H54 (cell line): ENCODE measurements at places on chromosomes 2 and 18.
A peak's percentile ranks its signal among the peaks of the same experiment; 100 is the strongest.

GRCh38 chr2:206886696-206887095, 52.6 kb upstream of the CPO start:
- no peak for DNase-seq

GRCh38 chr2:217098435-217098834, 238.6 kb upstream of the TNP1 start:
- DNase-seq = no peak

DNA sequence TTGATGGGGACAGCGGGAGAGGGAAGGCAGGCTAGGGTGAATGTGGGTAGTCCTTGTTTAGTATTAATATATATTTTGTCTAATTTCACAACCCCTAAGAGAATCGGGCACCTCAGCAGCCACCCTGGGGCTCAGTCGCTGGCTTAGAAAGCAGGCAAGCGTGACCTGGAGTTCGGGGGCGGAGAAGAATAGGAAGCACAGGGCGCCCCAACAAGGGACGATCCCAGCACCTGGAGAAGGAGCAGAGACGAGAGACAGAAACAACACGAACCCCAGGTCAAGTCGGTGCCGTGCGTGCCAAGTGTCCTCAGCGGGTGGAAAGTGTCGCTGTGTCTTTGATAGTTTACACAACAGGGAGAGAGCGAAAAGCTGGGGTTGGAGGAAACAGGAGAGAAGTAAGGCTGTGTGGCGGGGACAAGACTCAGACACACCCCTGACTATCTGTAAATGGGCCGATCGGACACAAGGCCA, 95.4 kb downstream of the NFATC1 start:
- no peak for DNase-seq

DNA sequence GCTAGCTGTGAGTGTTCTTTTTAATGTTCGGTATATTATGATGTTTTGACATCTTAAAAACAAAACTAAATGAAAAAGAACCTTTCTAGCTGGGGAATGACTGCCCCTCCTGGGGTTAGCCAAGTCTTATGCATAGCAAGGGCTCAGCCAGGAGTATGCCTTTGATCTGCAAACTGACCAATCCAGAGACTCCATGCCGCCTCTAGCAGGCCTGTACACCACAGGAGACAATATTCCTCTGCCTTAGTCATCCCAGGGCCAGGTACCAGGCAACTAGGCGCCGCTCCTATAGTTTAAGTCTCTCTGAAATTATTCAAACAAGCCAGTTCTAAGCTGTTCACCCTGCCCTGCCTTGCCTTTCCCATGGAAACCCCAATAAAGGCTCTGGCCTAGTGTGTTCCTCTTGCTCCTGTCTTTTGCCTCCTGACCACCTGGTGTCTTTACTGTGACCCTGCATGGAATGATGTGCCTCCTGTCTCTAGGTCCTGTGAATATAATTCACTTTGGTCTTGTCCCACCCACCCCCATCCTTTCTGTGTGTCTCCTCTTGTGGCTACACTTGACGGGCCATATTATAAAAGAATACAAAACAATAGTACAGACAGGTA, 52.0 kb upstream of the CHN1 start:
- DNase-seq = no peak

GRCh38 chr2:217776631-217777030, 226.2 kb downstream of the TNS1 start:
- no peak for DNase-seq

- DNase-seq = no peak
These were observed 103.6 kb upstream of the TMEM200C start for GRCh38 chr18:5998907-5999306.

GRCh38 chr18:26821181-26821580, 44.3 kb downstream of the AQP4 start:
- DNase-seq = no peak

DNA sequence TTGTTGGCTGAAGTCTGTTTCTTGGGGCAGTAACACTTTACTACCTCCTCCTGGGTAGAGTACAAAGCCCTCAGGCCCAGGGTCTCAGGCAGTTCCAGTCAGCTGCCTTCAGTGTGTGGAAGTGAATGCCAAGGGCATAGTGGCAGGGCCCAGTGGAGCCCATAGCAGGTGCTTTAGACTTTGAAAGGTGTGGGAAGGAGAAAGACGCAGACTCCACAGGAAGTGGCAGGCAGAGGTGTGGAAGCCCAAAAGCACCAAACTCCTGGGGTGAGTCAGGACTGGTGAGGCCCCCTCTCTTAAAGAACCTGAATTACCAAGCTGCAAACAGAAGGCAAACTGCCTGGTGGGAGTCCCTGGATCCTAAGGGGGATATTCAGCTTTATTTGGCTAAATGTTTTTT, 45.3 kb downstream of the ADAM23 start:
- DNase-seq = no peak

GRCh38 chr18:51123481-51123880, 74.0 kb downstream of the MEX3C start:
- no peak for DNase-seq

- DNase-seq = no peak
These were observed 417.4 kb downstream of the LPIN1 start for GRCh38 chr2:12163866-12164265.

DNA sequence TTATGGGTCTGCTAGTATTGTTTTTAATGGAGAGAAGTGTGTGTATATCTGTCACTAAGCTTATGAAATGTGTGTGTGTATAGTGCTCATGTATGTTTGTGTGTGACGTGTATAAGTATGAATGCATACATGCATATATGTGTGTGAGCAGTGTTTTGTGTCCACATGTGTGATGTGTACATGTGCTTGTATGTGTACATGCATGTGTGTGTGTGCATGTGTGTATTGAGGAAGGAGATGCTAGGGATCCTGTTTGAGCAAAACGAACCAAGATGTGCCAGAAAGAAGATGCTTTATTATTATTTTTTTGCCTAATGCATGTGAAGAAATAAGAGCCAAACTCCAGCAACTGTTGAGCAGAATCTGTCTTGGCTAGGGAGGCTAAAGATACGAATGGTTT, 301.3 kb upstream of the SKOR2 start:
- DNase-seq = no peak

DNA sequence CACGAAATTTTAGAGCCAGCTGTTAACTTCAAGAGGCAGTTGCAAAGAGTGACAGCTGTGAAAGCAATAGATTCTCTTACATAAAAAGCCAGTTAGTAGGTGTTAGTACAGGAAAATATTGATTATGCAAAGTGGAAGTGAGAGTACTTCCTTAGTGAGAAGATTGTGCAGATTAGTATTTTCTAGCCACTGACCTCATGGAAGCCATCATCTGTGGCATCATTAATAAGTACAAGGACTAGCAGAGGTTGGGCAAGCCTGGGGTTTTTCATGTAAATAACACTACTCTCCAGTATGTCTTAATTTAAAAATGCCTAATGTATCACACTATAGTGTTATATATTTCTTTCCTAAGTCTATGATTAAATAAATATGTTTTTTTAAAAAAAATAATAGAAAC, 166.2 kb upstream of the DTNA start:
- DNase-seq = no peak

- DNase-seq = no peak
These were observed 1568.6 kb upstream of the NXPH2 start for GRCh38 chr2:140348826-140349225.

DNA sequence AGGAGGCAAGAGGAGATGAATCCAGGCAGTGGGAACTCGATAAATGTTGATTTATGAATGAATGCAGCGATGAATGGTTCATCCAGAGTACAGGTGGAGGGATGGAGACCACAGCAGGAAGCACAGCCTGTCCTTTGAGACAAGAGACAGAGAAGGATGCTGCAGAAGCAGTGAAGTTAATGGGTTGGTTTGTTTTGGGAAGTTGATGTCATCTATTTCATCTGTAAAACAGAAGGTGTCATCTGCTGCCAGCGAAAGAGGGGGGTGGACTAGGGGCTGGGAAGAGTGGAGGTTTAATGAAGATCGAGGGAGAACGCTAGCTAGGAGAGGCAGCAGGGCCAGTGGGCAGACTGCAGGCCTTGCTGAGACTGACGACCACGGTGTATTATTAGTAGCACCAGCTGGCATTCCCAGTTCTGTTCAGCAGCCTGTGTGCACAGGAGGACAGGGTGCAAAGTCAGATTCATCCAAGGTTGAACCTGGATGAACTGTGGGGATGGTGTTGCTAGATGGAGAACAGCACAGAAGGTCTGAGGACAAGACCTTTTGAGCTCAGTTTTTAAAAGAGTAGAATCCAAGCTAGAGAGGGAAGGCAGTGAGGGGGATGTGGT, 120.3 kb upstream of the CAPN13 start:
- DNase-seq = no peak

DNA sequence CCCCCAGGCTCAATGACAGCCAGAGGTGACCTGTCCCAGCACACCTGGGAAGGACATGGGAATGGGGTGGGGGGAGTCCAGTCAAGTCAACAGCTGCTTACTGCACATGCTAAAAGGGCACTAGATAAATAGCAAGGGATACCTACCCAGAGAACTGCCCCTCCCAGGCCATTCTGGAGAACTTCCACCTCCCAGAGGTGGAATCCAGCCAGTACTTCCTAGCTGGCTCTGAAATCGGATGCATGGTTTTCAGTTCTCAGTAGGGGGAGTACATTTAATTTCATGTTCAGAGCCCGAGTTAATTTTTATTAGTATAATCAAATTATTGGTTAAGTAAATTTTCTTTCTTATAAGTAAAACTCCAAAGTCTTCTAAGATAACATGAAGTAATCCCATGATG, 28.9 kb upstream of the ITGA6 start:
- DNase-seq = no peak

DNA sequence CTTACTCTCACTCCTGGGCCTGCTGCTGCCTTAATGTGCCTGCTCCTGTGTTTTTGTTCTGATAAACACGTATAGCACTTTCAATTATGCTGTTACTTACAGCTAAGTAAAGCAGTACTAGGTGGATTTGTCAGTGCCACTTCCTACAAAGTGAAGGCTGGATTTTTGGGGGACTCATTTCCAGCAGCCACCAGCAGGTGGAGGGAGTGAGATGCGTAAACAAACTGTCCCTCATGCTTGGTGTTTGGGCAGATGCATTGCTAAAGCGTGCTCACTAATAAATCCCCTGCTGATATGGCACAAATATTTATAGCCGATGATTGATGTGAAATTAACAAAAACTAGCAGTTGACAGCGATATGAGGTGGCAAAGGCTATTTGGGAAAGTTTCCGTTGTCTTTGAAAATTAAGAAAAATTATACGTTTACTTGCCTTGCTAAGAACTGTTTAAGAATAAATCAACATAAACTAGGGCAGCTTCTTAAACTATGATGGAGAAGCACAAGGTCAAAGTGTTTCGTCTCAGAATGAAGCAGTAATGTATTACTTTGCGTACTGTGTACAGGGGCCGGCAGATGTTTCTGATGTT, 101.7 kb downstream of the AGAP1 start:
- DNase-seq = peak; percentile 33

GRCh38 chr2:161122772-161123530, 37.3 kb upstream of the TANK start:
- DNase-seq = peak; percentile 59

GRCh38 chr2:144922519-144922918, 402.6 kb upstream of the ZEB2 start:
- no peak for DNase-seq

DNA sequence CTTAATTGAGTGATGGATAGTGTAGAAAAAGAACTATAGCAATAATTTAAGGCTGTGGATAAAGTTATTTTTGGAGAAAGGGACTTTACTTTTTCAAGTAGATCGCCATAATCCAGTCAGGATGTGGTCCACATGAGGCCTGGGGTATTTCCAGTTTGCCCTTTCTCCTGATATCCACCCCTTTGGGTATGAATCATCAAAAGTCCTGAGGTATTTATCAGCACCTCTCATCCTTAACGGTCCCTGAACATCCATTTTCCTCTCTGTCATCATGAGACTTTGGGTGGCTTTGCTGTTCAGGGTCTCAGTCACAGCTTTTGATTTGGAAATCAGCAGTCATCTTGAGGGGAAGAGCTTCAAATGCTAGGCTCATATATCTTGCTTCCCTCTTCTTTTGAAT, 39.3 kb upstream of the ELAC1 start:
- DNase-seq = no peak

DNA sequence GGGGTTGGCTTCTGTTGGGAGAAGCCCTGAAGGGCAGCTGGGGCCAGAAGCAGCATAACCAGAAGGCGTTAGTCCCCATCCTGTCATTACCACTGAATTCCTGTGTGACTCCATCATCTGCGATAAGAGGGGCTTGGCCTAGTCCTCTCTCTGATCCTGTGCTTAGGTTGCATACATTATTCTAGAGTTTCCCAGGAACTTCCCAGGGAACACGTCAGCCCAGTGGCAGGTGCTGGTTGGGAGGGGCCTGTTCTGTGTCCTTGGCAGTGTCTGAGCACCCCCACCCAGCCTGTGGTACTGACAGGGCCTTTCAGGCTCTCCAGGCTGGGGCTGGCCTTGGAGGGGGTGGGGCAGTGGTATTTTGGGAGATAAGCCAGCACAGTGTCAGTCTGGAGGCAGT, 4.5 kb upstream of the TOGARAM2 start:
- DNase-seq = peak; percentile 71

DNA sequence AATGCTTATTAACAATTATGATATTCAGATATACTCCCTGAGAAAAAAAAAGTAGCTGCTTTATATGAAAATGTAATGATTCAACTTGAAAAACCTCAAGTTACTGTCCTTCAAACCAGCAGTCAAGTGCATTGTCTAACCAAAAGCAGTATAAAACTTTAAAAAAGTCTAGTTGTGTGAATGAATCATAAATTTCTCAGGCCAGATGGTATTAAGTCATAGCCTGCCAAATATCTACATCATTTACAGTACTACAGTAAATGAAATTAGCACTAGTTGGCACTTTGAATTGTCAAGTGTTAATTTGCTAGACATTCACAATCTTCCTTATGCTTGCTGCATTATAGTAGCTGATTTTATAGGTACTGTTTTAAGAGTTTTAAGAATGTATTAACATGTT, 85.9 kb downstream of the CBLN2 start:
- DNase-seq = no peak

- DNase-seq = no peak
These were observed 66.9 kb downstream of the EMX1 start for GRCh38 chr2:72984172-72984671.

DNA sequence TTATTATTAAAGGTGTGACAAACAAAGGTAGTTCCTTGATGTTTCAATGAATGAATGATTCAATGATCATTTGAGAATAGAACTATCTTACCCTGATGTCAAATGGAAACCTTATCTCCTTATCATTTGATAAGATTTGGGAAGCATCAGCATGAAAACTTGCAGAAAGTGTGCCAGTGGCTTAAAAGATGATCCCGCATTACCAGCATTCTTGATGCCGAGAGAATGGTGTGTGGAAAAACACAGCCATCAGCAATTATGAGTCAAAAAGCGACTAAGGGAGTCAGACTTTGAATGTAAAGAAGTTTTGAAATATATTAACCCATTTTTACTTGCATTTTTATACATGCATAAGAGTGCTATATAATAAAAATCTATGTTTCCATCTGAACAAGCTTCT, 93.7 kb downstream of the MAIP1 start:
- DNase-seq = no peak

- DNase-seq = no peak
These were observed 14.2 kb downstream of the SIGLEC15 start for GRCh38 chr18:45839414-45840395.

GRCh38 chr2:42568401-42569115, at the start of gene MTA3:
Gene MTA3, plus strand, starts transcription at chr2:42568632. Its CDS starts 114 bp downstream, at chr2:42568746.
- DNase-seq = peak; percentile 44
